Activated T-helper 1 cell treated with anti-CD3 and anti-CD28 coated beads, Interleukin-2, amount 50 U/mL, for 16 hours (primary cell): ENCODE measurements at places on chromosomes 16 and 17.

DNA sequence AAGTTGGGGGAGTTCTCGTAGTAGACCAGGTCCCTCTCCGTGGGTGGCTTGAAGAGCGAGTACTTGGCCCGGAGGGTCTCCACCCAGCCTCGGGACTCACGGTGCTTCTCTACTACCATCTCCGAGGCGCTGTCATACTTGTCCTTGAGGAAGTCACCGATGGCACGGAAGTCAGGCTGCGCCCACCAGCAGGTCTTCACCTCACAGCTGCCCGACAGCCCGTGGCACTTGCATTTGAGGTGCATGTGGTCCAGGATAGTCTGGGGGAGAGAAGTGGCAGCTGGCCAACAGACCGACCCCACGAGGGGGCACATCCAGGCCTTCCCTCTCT is 50.0 kb downstream of the WNT3 start:
- no peak for DNase-seq

GRCh38 chr17:31580706-31581490 is 189.4 kb downstream of the RAB11FIP4 start:
- DNase-seq: no peak

DNA sequence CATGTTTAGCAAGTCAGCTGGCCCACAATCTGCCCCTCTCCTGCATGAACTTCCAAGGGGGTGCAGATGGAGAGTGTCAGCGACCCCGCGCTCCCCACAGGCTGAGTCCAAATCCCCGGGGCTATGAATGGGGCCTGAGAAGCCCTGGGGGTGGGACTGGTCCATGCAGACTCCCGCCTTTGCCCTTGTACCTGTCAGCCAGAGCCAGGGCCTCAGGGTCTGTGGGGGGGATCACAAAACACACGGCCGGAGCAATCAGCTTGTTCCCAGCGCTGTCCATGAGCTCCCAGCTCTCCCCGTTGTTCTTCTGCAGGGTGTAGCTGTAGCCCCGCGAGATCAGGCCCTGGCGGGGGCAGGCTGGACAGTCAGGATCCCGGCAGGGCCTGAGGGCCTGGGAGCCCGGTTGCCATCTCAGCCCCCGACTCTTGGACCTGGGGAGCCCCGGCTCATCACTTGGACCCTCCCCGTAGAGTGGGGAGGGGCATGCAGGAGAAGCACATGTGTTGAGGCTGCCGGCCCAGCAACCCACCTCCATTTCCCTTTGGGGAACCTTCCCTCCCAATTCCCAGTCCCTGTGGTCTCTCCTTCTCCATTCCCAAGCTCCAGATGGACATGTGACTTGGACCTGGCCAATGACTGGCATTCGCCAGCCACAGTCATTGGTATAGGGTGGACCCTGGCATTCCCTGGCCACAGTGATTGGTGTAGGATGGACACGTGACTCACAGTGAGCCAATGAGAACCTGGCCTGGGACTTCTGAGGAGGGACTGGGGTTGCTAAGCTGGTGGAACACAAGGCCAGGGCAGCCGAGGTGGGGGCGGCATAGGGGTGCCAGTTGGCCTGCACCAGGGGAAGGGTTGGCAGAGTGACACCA is 42.4 kb downstream of the PPL start:
- DNase-seq: no peak

DNA sequence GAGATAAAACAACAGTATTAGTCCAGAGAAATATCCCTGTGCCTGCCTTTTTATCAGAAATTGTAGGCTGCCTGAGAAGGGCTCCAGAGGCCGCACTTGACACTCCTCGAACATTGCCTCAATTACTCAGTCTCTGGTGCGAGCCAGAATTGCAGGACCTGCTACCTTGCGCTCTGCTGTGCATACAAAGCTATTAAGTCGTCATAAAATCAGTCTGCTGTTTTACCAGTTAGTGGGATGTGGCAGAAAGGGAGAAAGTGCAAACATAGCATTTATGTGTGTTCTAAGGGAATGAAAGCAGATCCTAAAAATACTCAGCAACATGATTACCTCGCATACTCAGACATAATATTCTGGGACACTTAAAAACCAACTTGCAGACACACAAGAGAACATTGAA is 70.6 kb downstream of the TMC6 start:
- DNase-seq: no peak

GRCh38 chr16:52705122-52705521 is 158.2 kb upstream of the TOX3 start:
- DNase-seq: no peak

DNA sequence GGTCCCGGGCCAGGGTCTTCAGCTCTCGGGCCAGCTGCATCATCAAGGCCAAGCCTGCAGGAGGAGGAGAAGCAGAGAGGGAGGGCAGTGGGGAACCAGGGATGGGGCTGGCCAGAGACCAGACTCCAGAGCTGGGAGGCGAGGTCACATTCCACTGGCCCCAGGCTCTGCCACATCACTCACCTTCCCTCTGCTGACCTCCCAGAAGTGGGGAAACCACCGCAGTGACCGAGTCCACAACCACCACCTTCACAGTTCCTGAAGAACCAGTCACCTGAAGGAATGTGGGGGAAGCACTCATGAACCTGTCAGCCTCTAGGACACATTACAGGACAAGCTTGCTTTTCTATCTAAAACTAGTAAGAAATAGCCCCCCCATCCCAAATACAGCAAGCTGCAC is 16.4 kb downstream of the RAD51D start:
- no peak for DNase-seq

GRCh38 chr16:85384833-85385462 is 228.2 kb upstream of the GSE1 start:
- DNase-seq: no peak
